ENCODE measurements at places on chromosomes 11 and 22.

GRCh38 chr22:20457506-20458240, 20.0 kb upstream of the SCARF2 start:
- DNase-seq = no peak

- DNase-seq = no peak
Observed at GRCh38 chr22:40377931-40378330, 7.5 kb downstream of the SGSM3 start.

- DNase-seq = no peak
Observed at GRCh38 chr11:29389793-29390192, 627.0 kb downstream of the KCNA4 start.

- no peak for DNase-seq
Observed at GRCh38 chr11:37512156-37512780, 914.2 kb upstream of the RAG2 start.

DNA sequence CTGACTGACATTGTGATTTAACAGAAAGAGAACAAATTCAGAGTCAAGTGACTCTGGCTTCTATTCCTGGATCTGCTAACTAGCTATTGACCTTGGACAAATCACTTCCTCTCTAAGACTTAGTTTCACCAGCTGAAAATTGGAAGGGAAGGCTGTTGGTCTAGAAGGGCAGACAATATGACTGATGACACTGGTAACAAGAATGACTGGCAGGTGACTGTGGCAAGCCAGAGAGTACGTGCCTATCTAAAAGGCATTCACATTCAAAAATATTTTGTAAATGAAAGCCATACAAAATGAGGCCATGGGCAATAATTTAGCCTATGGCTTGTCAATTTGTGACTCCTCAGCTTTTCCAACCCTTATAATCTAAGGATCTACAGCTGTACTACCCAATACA, 23.5 kb downstream of the SERGEF start:
- DNase-seq = no peak

- DNase-seq = no peak
Observed at GRCh38 chr11:107710301-107710700, 1.6 kb downstream of the SLN start.

- DNase-seq = no peak
Observed at GRCh38 chr11:118148240-118148639, 4.4 kb downstream of the SCN4B start.

- no peak for DNase-seq
Observed at GRCh38 chr11:128854841-128855240, 12.3 kb downstream of the KCNJ1 start.

DNA sequence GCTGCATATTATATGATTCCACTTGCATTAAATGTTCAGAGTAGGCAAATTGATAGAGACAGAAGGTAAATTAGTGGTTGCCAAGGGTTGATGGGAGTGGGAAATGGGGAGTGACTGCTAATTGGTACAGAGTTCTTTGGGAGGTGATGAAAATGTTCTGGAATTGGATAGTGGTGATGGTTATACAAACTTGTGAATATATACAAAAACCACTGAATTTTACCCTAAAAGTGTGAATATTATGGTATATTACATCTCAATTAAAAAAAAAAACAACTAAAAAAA, 52.5 kb downstream of the ARRB1 start:
- DNase-seq = no peak

- no peak for DNase-seq
Observed at GRCh38 chr22:34111210-34111824, 191.0 kb upstream of the LARGE1 start.

- no peak for DNase-seq
Observed at GRCh38 chr11:69982690-69983570, 95.2 kb upstream of the ANO1 start.

DNA sequence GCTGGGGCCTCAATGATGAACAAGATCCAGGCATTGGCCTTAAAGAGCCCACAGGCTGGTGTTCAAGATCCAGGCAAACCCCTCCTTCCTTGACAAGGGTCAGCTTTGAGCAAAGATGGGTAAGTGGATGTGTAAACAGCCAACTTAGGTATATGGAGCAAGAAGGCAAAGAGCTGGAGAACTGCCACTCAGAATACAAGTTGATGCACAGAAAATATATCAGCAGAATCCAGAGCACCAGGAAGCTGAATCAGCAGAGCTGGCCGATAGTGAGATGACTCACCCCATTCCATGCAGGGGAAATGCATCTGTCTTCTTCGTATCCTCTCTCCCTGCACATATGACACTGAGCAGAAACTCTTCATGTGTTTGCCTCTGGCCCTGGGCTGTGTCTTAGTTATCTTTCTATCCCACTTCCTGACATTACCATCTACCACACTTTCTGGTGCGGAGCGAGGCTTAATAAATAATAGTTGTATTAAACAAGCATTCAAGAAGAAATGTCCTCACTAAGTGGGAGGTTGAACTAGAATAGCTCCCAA, 57.8 kb downstream of the ENDOD1 start:
- DNase-seq = no peak

GRCh38 chr11:87286338-87286737, 248.6 kb downstream of the TMEM135 start:
- DNase-seq = no peak

DNA sequence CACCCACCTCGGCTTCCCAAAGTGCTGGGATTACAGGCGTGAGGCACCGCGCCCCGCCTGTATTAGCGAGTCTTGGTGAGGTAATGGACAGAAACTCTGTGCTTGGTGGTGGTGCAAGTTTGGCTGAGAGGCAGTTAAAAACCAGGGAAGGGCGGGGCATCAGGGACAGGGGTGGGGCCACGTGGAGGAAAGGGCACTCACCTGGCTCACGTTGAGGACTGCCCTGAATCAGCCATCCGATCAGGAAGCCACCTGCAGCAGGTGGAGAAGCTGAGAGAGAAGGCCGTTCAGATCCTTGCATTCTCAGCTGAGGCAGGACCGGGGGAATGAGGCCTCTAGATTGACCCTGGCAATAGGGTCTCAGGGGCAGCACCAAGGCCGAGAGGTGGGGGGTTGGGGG, 12.1 kb upstream of the CHRM1 start:
- no peak for DNase-seq

- no peak for DNase-seq
Observed at GRCh38 chr11:14308114-14308896, 50.7 kb downstream of the RRAS2 start.

DNA sequence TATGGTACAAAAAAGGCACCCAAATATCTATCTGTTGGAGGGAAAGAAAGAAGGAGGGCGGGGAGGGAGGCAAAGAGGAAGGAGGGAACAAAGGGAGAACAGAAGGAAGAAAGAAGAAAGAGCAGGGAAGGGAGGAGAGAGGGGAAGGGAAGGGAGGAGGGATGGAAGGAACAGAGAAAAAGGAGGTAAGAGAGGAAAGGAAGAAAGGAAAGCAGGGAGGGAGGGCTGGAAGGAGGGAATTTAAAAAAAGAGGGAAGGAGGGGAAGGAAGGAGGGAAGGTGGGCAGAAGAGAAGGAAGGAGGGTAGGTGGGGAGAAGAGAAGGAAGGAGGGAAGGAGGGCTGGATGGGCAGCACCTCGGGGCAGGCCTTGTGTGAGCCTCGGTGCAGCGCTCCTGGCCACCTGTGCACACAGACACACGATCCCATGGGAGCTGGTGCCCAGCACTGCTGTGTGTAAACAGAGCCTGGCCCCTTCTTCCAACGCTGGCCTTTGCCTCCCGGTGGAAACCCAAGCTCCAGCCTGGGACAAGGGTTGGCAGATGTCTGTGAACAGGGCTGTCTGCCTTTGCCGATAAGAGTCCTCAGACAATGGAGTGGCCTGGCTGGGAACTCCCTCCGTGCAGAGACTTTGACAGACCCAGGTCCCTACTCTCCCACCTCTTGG, 23.2 kb downstream of the SMIM38 start:
- no peak for DNase-seq

- DNase-seq = no peak
Observed at GRCh38 chr11:122780296-122780949, 57.9 kb upstream of the CRTAM start.

GRCh38 chr22:24001314-24001713, 3.9 kb downstream of the GSTT4 start:
- DNase-seq = no peak

- no peak for DNase-seq
Observed at GRCh38 chr11:134445601-134446325, 33.7 kb upstream of the B3GAT1 start.

DNA sequence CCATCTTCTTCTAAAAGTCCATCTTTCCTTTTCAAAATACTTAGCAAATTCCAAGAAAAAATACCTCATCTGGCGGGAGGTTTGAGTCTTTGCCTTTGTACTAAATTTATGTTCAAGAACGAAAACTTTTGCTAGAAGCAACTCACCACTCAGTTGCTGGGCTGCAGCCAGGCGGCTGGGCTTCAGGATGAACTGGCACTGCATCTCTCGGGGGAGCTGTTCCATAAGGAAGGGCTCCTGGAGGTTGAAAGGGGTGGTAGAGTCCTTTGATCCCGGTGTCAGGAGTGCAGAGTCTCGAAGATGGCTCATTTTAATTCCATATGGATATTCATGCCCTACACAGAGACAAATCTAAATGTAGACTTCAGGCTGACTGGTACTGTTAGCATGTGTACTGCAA, 105.8 kb downstream of the ARHGAP20 start:
- DNase-seq = no peak

- DNase-seq = no peak
Observed at GRCh38 chr22:29269731-29270474, 1.8 kb downstream of the EWSR1 start.

GRCh38 chr11:103997082-103997481, 39.4 kb upstream of the DDI1 start:
- no peak for DNase-seq

DNA sequence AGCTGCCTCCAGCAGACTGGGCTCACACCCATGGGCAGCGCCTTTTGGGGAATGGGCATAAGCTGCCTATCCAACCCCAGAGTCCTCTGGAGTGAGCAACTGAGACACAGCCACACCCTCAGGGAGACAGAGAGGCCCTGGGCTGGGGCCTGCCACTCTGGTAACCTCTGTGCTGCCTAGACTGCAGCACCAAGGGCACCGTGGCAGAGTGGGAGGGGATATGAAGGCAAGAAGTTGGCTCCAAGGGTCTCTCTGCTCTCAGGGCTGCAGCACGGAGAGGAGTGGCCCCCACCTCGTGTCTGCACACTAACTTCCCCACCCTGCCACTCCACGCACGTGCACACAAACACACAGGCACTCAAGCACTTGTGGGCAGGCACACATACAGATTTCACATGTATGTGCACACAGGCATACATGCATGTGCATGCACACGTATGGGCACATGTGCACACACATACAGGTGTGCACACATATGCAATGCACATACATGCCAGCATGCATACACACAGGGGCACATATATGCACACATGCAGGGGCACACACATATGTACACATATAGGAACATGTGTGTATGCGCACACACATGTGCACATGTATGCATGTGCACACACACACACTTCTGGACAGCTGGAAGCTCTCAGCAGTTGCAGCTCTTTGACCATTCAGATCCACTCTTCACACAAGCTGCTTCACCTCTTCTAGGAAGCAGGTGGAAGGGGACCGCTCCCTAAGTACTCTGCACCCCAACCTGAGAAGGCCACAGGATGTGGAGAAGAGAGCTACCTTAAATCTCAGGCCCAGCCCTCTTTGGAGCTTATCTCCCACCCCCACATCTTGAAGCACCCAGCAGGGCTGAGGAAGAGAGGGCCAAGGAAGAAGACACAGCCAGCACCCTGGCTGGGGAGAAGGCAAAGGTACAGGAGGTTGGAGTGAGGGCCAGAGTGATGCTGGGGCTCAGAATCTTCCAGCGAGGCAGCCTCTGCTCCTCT, 4.3 kb downstream of the IGSF9B start:
- no peak for DNase-seq

DNA sequence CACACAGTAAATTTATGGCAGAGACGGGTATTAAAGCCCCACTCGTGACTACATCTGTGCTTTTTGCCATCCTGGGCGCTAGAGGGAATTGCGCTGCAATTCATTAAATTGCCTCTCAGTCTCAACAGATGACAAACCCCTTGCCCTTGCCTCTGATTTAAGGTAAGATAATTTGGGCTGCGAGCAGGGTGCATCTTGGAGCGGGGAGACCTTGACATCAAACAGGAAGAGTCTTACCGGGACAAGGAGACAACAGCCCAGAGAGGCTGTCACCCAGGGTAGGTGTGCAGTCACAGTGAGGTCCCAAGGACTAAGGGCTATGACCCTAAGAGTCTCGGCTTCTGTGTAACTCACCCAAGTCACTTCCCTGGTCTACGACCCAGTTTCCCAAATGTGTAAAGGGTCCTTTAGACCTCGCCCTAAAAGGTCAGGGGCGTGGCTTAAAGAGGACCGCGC, 449 bp upstream of the TOM1 start:
- DNase-seq = no peak

GRCh38 chr11:116703421-116703820, 69.4 kb downstream of the BUD13 start:
- no peak for DNase-seq

DNA sequence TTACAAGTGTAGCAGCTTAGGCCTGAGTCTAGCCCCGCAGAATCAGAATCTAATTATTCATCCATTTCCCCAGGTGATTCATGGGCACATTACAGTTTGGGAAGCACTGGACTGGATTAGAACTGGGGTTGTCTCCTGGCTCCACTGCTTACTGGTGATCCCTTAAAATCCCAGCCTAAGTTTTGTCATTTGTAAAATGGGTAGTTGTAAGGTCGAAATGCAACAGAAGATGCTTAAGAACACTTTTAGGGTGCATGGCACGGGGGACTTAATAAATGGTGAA, 1.3 kb downstream of the STX3 start:
- no peak for DNase-seq

GRCh38 chr11:97691061-97691460, 1301.2 kb downstream of the JRKL start:
- no peak for DNase-seq

- DNase-seq = no peak
Observed at GRCh38 chr11:100208207-100208606, 478.9 kb upstream of the ARHGAP42 start.

- DNase-seq = no peak
Observed at GRCh38 chr11:28727254-28727653, 619.1 kb downstream of the METTL15 start.

DNA sequence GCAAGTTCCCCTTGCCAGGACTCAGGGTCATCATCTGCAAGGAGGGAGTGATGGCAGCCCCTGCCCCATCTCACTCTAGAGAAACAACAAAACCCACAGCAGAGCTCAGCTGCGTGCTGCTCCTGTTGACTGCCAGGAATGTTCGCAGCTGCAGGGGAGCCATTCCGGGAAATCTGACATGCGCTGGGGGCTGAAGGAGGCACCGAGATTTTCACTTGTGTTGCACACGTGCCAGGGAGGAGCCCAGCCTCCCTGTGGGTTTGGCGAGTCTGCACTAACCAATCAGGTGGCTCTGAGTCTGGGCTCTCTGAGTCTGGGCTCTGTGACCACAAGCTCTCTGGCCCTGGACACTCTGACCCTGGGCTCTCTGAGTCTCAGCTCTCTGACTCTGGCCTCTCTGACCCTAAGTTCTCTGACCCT, 10.5 kb downstream of the FGF3 start:
- DNase-seq = no peak

DNA sequence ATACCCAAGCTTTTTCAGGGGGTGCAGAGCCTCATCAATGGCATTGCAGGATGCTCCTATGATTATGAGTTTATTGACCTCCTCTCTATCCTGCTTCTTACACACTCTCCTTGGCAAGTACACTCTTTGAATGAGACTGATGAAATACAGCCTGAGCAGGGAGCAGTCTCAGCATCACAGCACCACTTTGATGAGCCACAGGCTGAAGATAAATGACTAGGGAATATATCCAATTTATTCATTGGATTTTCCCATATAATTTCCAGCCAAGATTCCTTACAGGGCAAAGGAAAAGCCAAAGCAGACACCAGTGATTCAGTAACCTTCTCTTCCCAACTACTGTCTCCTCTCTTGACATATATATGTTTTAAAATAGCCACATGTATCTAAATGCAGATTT, 79.2 kb downstream of the CASP12 start:
- DNase-seq = no peak

- DNase-seq = no peak
Observed at GRCh38 chr22:24384131-24384530, 43.3 kb upstream of the ADORA2A start.

Data from activated naive CD4-positive, alpha-beta T cell treated with anti-CD3 and anti-CD28 coated beads, Interleukin-2, amount 50 U/mL, for 16 hours (primary cell).